NCI-H1930 (cell line): ENCODE measurements at places on chromosomes 2 and 18.

GRCh38 chr18:63078471-63078870 lies 241.1 kb downstream of the BCL2 start:
- no peak for DNase-seq

GRCh38 chr2:74984947-74985637 lies 26.6 kb downstream of the POLE4 start:
- DNase-seq: no peak

GRCh38 chr18:46295416-46295815 lies 191.2 kb downstream of the HAUS1 start:
- no peak for DNase-seq

- DNase-seq: no peak
Observed at GRCh38 chr2:28583899-28584553, 88.2 kb downstream of the PLB1 start.

- no peak for DNase-seq
Observed at GRCh38 chr2:195363496-195363895, 293.5 kb upstream of the SLC39A10 start.

GRCh38 chr2:94923196-94923595 lies 52.0 kb downstream of the TEKT4 start:
- no peak for DNase-seq

DNA sequence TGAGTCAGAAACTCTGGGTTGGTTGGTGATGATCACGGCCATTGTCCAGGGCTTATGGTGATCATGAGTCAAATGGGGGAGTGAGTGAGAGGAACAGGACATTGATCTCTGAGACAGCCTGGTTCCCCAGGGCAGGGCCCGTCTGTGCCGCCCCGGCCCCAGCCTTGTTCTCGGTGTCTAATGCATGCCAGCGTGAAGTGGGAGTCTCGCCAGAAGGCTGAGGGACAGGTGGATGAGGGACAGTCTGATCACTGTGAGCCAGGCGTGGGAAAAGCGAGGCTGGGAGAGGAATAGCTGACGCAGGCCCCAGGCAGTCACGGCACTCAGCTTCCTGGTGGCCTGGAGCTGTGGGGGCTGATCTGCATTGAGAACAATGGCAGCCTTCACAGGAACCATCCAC lies 208.3 kb upstream of the HDAC4 start:
- no peak for DNase-seq

DNA sequence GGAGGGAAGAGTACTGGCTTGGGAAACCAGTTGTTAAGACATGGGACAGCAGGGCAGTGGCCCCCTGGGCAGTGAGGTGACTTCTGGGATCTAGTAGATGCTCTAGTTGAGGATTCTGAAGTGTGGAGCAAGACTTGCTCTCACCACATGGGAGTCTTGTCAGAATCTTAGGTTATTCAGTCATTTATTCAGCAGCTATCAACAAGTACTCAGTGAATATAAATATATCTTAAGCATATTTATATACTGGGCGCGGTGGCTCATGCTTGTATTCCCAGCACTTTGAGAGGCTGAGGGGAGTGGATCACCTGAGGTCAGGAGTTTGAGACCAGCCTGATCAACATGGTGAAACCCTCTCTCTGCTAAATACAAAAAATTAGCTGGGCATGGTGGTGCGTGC lies 20.0 kb downstream of the STON1 start:
- no peak for DNase-seq
